ENCODE measurements at places on chromosomes 1 and 21. TPM values are rescaled to one million over a fixed set of nuclear protein-coding genes. Genes with fewer than 3 reads are reported as not detected.

- no peak for DNase-seq
Measured at GRCh38 chr1:222104694-222105392, 363.0 kb upstream of the DUSP10 start.

DNA sequence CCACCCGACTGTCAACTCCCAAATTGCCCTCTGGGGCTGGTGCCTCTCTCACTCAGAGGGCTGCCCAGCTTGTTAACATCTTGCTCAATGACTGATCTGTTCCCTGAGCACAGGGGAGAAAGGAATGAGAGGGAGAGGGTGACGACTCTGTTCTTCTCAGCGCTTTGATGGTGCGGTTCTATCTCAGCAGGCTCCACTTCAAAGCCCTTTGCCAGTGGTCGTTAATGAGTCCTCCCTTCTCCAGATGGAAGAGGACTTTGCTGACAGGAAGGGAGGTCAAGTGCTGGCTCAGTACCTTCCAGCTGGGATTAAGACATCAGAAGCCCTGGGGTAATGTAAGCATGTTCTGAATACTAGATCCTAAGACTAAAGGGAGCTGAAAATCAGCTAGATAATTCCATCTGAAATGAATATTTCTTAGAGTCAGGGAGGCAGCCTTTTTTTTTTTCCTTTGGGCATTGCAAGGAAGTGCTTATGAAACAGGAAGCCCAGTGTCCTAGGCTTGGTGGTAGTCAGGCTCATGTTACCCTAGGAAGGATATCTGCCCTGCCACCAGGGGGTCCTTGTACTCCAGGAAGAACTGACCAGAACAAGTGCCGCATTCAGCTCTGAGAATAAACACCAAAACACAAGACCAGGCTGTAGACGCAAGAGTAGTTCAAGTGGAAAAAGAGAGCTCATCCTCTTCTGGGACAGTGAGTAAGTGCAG, 4.7 kb downstream of the FMOD start:
- DNase-seq = no peak

DNA sequence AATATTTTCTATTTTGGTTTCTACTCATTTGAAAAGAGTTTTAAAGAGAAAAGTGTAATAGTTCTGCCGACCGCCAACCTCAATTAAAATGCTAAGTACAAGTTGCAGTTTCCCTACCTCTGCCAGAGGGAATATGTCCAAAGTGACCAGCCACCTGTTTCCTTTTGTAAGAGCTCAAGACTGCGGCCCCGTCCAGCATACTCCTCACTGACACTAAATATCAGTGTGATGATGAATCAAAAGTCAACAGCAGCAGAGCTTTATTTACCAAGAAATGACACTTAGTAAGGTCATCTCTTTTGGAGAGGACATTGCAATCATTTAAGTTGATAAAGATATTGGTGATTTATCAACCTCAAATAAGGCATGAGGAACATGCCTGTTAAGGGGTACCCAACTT, 57.4 kb upstream of the NRIP1 start:
- peak; percentile 57 for DNase-seq

DNA sequence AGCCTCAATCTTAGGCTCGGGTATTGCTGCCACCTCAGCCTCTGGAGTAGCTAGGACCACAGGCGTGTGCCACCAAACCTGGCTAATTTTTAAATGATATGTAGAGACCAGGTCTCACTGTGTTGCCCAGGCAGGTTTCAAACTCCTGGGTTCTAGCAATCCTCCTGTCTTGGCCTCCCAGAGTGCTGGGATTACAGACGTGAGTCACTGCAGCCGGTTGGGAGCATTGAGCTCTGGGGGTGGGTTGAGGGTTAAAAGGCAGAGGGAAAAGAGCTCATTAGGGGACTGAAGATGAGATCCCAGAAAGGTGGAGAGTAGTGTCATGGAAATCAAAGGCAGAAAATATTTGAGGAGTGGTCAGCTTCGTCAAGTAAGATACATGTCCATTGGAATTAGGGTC, 7.1 kb downstream of the RAD54L start:
- no peak for DNase-seq

GRCh38 chr1:27360159-27361043, 6.4 kb downstream of the MAP3K6 start:
- no peak for DNase-seq

The S100B gene
- polyA plus RNA-seq = not detected

The CR1L gene
- polyA plus RNA-seq = not detected

Data from HepG2 (cell line).